ENCODE measurements at places on chromosomes 2 and 18.

DNA sequence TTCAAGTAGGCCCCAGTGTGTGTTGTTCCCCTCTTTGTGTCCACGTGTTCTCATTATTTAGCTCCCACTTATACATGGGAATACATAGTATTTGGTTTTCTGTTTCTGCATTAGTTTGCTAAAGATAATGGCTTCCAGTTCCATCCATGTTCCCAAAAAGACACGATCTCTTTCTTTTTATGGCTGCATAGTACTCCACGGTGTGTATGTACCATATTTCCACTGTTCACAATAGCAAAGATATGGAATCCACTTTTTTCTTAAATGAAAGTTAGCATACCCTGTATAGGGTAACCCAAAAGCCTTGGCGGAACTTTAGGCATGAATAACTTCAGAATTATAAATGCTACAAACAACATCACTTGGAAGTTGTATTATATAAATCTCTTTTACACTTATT, 83.4 kb upstream of the NDUFV2 start:
- no peak for DNase-seq

DNA sequence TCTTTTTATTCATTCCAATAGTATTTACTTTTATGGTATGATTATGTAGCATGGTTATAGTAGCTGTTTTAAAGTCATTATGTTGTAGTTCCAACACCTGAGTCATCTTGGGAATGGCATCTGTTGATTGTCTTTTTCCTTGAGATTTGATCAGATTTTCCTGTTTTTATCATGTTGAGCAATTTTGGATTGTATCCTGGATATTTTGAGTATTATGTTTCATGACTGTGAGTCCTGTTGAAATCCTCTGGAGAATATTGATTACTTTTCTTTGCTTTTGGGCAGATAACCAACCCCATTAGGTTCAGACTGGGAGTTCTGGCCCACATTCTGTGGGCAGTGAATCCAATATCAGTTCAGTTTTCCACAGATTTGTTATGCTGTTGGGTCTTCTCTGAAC, 163.2 kb upstream of the SPRED2 start:
- no peak for DNase-seq

GRCh38 chr18:23718243-23718720, 29.0 kb downstream of the LAMA3 start:
- DNase-seq, result no peak

DNA sequence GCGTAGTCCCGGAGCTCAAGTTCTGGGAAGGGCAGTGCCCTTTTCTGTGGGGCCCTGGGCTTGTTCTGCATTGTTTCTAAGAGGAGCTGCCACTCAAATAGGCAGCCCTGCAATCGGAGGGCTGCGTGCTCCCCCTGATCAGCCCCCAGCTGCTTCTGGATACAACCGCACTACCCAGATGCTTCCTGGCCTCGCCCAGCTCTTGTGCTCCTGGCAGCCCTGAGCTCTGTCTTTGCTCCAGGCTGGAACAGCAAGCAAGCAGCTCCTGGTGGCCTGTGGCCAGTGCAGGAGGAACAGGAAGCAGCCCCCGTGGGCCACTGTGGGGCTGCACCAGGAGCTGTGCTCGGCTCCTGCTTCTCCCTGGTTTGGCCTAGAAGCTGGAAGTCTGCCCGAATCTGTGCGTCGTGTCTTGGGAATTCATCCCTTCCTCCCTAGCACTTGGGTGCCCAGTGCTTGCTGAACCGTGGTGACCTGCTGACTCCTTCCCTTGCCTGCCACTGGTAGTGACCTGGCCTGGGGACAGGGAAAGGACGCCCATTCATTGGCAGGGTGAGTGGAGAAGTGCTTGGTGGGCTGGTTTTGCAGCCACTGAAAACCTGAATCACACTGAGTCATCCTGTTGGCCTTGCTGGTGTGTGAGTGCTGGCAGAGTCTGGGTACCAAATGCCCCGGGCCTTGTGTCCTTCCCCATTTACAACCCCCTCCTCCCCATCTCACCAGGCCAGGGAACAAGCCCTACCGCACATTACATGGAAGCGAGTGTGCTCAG, 27.3 kb upstream of the NTSR2 start:
- no peak for DNase-seq

DNA sequence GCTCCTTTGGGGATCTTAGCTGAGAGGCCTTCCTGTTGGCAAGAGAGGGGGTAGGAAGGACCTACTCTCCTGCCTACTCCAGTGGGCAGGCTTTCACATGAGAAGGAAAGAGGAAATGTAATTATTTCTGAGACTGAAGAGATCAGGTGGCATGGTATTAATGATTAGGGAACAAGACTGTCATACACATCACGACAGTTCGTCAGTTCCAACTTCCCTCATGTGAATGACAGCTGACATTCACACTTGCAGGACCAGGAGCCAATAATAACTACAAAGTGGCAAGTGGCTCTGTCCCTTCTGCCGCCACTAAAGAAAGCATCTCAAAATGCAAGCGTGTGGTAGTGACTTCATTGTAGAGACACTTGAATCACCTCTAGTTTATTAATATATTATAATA, 90.0 kb downstream of the ZCCHC2 start:
- no peak for DNase-seq

DNA sequence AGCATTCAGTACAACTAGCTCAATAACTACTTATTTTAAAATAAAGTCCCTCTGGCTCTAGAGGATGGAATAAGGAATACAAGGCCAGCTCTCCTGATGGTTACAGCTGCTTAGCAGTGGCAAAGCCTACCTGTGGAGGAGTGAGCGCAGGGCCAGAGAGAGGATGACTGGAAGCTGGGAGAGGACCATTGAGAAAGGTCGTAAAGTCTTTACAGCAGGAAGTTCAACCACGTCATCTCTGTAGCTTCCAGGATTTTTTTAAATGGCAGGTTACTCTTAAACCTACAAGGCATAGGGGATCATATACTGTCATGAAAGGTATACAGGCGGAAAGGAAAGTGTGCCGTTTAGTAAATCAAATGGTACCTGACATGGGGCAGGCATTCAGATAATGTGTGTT, 26.3 kb downstream of the ANXA4 start:
- no peak for DNase-seq

- DNase-seq, result no peak
Observed at GRCh38 chr2:216406826-216407225, 5.5 kb upstream of the SMARCAL1 start.

DNA sequence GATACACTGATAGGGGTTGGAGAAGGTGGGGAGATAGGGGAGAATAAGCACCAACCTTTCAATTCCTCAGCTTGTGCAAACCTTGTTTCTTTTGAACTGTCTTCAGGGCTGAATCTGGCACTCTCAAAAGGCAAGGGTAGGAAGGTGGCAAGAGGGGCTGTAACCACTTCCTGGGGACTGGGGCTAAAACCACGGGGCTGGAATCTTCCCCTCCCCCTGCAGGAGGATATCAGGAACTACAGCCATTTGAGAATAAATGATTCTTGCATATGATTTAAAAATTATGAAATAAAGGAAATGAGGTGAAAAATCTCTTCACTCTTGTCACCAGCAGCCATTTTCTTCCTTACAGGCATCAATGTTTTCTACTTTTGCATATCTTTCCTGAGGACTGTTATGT, 50.8 kb downstream of the ATOH8 start:
- DNase-seq, result no peak

- no peak for DNase-seq
Observed at GRCh38 chr18:8734496-8734895, 29.1 kb downstream of the MTCL1 start.

- no peak for DNase-seq
Observed at GRCh38 chr2:112794841-112795240, 10.5 kb upstream of the IL1A start.

GRCh38 chr2:240596491-240596931, 10.0 kb downstream of the CAPN10 start:
- DNase-seq, result no peak

DNA sequence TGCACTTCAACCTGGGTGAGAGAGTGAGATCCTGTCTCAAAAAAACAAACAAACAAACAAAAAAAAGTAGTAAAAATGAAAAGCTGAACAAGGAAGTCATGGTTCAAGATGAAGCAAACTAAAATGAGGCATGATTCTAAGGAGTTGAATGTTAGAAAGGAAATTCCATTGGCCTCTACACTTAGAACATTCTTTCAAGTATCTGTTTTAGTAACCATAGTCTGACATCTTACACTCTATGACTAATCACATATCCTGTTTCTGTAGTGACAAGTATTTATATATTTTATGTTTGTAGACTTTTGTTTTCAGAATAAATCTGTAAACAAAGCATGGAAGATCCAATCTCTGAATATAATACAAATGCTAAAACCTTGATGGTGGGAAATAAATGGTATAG, 164.1 kb downstream of the KIAA1328 start:
- peak; percentile 9 for DNase-seq

- DNase-seq, result no peak
Observed at GRCh38 chr2:200619279-200619678, 33.5 kb downstream of the AOX1 start.

- DNase-seq, result no peak
Observed at GRCh38 chr2:240593703-240594451, 7.3 kb downstream of the CAPN10 start.

DNA sequence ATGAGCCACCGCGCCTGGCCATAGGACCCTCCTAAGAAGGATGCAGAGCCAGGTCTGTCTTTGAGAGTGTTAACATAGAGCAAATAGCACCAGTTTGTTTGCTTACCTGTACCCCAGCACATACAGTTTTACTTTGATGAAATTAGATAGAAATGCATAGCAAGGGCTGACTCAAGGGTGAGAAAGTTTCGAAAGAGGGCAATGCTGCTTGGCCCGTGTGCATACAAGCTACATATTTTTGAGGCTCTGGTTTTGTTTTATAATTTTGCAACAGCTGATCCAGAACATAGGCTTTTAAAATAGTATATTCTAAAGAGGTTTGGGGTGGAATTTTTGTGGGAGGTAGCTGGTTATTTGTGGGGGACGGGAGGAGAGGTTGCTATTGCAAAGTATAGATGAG, 151.7 kb downstream of the MCFD2 start:
- no peak for DNase-seq

GRCh38 chr18:36197511-36198166, 10.3 kb downstream of the MOCOS start:
- no peak for DNase-seq

DNA sequence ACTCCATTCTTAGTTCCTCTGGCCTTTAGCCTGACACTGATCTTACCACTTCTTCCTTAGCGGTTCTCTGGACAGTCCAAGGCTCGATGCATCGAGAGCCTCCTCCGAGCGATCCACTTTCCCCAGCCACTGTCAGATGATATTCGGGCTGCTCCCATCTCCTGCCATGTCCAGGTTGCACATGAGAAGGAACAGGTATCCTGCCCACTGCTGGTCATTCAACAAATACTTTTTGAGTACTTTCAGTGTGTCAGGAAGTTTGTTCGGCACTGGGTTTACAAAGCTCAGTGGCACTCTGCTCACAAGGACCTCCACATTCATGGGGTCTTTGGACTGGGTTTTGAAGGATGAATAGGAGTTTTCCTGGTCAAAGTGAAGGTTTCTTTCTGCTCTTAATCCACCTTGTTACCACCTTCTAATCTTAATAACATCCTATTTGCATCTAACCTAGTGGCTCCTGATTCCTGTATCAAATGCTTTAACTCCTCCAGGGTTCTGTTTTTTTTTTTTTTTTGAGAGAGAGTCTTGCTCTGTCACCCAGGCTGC, 25.8 kb downstream of the GCKR start:
- no peak for DNase-seq

DNA sequence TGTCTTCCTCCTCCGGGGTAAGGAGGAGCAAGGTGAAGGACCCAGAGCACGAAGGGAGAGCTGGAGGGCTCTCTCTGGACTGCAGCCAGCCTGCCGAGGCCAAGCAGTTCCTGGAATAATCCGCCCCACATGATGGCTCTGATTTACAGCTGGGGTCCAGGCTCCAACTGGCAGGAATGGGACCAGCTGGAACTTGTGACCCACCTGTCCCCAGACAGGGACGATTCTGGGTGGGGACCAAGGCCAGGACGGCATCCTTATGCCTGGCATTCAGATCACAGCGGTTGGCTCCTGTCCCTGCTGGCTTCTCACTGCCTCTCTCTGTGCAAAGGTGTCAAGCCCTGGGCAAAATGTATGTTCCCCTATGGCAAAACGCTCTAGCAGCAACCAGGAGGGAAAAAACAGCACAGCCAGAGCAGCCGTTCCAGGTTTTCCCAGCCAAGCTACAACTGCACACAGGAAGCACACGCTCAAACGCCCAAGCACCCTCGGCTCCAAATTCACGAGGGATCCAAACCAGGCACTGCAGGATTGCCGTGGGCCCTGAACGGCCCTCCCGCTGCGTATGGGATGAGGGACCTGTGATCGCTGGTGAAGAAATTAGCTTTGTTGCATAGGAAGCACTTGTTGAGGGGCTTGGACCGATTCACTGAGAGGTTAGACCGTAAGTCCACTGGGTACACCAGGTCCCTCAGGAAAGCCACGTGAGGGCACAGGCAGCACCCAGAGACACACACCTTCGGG, 35.8 kb downstream of the FAM178B start:
- DNase-seq, result no peak

DNA sequence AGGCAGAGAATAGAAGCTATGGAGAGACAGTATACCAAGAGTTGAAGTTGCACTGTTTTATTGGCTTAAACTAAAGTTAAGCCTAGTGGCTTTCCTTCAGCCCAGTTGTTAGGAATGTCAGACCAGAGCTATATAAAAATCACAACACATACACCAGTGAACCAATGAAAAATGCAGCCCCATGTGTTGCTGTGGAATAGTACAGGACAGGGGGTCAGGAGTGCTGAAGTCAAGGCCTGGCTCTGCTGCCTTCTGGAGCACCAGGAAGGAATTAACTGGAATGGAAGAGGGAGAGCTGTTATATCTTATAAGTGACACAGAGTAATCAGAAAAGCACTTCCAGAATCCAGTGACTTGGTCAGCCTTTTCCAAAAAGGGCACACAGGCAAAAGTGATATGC, 58.9 kb downstream of the OSR1 start:
- no peak for DNase-seq

- DNase-seq, result no peak
Observed at GRCh38 chr2:101125374-101125773, 25.8 kb downstream of the TBC1D8 start.

- peak; percentile 14 for DNase-seq
Observed at GRCh38 chr18:49030692-49031443, 80.1 kb upstream of the SMAD7 start.

DNA sequence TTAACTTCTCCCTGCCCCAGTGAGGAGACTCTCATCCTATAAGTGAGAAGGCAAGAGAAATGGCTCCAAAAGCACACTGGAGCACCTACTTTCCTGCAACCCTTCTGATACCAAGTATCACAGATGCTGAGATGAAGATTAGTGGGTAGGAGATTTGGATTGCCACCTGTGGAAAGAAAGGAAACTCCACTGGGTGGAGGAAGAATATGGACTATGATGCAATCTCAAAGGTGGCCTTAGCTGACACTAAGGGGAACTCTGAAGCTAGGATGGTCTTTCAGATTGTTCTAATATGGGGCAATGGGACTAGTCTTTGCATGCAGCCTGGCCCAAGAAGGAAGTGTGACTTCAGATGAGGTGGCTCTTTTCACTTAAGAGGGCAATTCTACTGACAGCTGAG, 21.6 kb downstream of the PRKRA start:
- DNase-seq, result no peak

- no peak for DNase-seq
Observed at GRCh38 chr2:198928026-198928425, 529.7 kb downstream of the SATB2 start.

Data from stromal cell of bone marrow (primary cell).